Kidney capillary endothelial cell (primary cell): ENCODE measurements at places on chromosomes 11 and 22.

DNA sequence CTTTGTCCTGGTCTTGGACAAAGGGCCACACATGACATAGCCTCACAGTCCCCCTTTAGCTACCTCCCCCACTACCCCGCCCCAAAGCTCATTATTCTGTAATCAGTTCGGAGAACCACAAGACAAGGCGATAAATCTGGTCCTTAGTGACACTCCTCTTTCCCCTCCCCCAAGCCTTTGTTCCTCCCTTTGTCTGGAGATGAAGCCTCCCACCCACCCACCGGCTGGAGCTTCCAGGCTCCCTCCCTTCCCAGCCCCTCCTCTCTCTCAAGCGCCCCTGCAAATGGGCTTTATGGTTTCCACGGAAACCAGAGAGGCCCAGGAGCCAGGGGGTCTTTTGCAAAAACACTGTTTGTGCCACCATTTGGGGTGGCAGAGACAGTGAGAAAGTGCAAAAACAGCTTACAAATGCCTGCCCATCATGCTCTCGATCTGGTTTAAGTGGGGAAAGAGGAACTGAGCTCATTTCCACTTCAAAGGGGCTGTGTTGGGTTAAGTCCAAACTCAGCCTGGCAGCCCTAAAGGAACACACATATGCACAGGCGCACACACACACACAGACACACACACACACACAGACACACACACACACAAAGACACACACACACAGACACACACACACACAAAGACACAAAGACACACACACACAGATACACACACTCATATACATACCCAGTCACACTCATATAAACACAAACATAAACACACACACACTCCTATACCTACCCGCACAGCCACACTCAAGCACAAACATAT, 23.5 kb downstream of the APLNR start:
- DNase-seq = peak; percentile 65

GRCh38 chr22:38461057-38461413, 6.0 kb upstream of the KCNJ4 start:
- DNase-seq = no peak

- no peak for DNase-seq
Observed at GRCh38 chr11:792535-792821, 2.6 kb upstream of the CEND1 start.

DNA sequence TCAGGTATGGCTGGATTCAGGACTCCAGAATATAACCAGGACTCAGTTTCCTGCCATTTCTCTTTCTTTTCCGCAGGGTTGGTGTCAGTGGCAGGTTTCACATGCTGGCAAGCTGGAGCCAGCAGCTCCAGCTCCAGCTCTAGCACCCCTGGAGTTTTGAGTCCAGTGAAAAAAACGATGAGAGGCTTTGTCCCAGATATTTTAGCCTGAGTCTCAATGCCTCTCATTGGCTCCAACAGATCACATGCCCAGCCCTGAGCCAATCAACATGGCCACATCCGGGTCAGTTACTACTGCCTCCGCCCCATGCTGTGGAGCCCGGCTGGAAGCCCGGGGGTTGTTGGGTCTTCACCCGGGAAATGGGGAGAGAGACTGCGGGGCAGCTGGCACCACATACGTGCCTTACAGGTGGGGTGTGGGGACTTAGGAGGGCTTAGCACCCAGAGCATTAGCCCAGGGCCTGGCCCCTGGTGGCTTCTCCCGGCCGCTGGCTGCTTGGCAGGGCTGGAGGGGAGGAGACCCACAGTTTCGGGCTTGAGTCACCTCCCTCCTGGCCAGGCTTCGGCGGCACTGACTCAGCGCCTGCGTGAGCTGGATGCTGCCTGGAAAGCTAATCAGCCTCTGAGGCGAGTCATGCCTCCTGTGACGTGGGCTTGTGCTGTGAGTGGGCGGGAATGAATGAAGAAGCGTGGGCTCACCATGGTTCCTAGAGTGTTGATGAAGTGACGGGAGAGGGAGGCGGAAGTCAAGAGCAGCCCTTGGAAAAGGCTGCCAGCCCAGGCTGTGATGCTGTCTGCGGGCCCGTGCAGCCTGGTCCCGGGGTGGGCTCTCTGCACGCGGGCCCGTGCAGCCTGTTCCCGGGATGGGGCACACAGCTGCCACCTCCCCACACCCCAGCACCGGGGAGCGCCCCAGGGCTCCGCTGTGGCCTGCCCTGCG, 15.3 kb upstream of the MRTFA start:
- peak; percentile 99 for DNase-seq

GRCh38 chr11:64734811-64735724, 8.9 kb downstream of the RASGRP2 start:
- no peak for DNase-seq

DNA sequence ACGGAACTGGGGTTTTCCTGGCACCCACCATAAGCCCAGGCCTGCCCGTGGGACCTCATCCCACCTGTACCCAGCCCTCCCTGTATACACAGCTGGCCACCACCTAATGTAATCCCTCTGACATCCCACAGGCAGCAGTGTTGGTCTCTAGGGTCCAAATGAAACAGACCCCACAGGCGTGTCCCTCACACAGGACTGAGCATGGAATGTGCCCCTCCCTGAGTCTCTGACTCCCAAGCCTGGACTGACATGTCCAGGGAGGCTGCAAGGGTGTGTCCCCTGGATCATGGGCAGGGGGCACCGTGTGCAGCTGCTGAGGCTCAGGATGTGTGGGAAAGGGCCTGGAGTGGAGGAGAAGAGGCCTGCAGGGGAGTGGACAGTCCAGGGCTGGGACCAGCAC, 50.6 kb upstream of the PPARA start:
- no peak for DNase-seq

DNA sequence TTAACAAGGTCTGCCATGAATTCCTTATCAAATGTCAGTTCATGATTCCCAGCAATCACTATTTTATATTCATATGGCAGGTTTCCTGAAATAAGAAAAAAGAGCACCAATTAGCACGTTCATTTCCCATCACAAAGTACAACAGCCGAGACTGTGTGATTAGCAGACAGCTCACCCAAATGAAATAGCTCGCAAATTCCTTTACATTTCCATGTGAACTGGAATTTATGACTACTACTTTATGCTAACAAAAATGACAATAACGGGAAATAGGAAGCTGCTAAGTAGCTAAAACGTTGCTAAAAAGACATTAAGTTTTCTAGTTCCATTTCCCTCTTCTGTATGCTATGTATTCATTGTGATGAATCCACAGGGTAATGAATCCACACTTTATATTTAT, 90.7 kb downstream of the MPPED2 start:
- peak; percentile 63 for DNase-seq

DNA sequence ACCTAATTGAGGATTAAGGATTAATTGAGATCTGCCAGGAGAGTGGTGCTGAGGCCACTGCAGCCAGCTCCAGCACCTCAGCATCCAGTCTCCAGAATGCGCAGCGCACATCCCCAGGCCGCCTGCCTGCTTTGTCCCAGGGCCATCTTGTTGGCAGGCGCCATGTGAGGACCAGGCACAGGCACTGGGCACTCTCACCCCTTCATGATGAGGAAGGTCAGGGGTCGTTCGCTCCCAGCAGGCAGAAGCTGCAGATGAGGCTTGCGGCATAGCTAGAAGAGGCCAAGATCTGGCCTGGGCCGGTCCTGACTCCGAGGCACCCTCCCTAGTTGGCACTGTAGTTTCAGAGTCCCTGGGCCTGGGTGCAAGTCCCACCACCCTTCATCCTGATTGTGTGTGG, 6.4 kb downstream of the CABP2 start:
- DNase-seq = no peak

DNA sequence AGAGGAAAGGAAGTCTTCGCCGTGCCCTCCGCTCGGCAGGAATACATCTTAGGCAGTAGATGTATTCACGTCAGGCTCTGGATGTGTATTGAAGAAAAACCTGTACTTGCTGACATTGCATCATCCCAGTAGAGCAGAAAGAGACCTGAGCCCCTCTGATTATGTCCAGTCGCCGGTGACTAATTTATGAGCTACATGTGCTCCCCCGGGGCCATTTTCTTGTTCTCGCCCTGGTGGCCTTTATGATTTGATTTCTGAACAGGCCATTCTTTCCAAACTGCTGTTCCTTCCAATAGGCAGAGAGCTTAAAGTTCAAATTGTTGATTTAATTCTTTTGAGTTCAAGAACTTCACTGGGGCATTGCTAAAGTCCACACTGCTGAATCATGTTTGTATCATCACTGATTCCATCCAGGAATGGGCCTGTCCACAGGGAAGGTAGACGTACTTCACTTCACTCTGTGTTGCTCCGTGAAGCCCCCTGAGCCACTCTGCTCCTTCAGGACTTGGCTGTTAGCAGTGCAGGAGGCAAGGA, 137.3 kb upstream of the RASSF10 start:
- DNase-seq = no peak

GRCh38 chr11:87917111-87917510, 258.1 kb downstream of the RAB38 start:
- peak; percentile 31 for DNase-seq

GRCh38 chr22:48825802-48826520, 1001.7 kb downstream of the BRD1 start:
- no peak for DNase-seq

DNA sequence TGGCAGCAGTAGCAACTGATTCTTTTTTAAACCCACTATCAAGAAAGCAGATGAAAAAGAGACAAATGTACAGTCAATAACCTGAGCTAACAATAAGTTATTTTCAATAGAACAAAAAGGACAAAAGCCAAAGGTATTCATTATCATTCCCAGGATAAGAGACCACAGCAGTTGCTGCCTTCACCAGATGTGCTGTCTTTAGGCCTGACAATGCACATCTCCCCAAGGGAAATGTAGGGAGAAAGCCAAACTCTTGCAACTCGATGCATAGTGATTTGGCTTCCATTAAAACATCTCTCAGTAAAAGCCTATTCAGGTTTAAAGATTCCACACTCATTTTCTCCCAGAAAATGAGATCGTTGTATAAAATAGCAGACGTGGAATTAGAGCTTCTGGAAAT, 210.7 kb downstream of the METTL15 start:
- no peak for DNase-seq

DNA sequence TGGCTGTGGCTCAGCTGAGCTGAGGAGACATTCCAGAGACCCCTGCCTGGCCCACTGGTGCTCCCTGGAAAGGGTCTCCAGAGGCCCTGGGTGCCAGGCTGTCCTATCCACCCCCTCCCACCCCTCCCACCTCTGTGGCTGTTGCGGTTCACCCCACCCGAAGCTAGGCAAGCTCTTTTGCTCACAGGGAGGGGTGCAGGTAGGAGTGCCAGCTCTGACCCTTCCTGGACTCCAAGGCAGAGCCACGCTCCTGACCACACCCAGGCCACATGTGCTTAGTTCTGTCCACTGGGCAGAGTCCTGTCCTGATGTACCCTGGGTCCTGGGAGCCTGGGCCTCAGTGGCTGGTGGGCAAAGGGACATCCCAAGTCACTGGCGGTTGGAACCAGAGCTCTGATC, 16.4 kb downstream of the IL17REL start:
- no peak for DNase-seq

- peak; percentile 28 for DNase-seq
Observed at GRCh38 chr11:125224391-125225021, 60.0 kb downstream of the PKNOX2 start.

GRCh38 chr11:120091121-120091520, 46.8 kb downstream of the TRIM29 start:
- no peak for DNase-seq

DNA sequence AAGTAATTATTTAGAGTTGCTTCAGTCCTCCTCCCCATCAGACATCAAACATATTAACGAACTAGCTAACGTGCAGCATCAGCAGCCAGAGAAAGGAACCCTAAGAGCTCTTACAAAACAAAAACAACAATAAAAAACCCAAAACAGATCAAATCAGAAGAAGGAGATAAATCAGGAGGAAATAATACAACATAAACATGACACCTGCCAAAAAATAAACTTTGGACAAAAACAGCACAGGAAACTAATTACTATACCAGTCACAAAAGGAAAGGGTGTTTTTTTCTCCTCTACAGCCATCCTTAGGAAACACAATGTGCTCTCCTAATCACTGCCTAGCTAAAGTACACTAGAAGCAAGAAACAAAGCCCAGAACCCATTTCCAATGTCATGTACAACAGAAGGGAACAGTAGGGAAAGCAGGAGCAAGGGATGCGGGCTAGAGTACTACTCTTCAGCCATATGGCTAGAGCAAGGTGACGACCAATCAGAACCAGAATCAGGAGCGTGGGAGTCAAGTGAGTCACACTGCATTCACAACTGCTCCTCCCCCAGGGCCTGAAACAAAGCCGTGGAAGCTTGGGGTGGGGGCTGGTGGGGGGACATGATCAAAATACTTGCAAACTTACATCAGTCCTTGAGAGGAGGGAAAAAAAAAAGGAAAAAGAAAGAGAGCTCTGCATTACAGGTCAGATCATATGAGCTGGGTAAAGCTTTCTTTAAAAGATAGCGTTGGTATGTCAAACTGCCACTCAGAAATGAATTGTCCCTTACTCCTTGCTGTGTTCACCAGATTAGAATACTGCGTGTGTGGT, 60.4 kb downstream of the LARGE2 start:
- DNase-seq = peak; percentile 49

GRCh38 chr22:21665047-21665851, 563 bp upstream of the PPIL2 start:
- DNase-seq = no peak

DNA sequence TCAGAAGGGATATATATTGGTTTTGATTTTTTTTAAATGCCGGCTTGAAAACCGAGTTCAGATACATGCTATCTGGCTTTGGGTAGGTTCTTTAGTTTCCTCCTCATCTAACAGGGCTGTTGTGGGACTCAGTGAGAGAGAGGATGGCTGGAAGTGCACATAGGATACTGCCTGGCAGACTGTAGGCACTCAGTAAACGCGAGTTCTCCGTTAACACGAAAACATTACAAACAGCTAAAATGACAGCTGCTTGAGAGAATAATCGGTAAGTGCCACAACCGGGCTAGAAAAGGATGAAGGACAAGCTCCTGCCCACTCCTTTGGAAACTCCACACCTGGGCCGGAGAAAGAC, 369 bp downstream of the XRRA1 start:
- no peak for DNase-seq

DNA sequence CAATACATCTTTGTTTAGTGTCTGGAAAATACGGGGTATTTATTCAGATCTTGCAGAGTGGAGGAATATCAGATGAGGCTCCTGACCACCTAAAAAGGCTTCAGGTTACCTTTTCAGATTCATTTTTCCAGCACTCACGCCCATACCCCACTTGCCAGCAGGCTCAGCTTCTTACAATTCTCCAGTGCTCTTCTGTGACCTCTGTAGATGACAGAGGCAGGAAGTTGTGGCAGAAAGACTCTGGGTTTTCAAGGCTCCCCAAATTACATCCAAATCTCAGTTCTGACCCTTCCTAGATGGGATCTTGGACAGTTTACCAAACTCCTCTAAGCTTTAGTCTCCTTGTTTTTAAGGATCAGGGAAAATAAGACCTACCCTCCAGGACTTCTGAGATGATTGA, 61.1 kb downstream of the SYTL2 start:
- no peak for DNase-seq

DNA sequence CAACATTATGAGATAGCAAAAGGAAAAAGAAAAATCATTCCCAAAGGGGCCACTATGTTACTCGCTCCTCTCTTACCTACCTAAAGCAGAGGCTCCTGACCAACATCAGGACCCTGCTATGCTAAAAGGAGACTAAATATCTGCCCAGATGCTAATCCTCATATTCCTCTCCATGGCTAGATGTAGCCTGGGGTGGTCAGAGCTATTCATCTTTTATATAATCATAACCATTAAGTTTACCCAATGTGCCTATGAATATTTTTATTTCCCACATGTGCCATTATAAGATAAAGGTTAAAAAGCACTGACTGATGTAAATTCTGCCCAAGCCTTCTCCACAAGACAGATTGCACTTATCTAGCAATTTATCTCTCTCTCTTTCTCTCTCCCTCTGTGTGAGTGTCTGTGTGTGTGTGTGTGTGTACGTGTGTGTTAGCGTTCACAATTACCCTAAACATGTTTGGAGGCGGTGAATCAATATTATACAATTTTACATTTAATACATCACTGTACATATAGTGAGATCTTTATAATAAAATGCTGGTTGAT, 41.2 kb upstream of the ANO5 start:
- no peak for DNase-seq
